IPS DF 19.7 (cell line): ENCODE measurements at places on chromosomes 7 and 10.

DNA sequence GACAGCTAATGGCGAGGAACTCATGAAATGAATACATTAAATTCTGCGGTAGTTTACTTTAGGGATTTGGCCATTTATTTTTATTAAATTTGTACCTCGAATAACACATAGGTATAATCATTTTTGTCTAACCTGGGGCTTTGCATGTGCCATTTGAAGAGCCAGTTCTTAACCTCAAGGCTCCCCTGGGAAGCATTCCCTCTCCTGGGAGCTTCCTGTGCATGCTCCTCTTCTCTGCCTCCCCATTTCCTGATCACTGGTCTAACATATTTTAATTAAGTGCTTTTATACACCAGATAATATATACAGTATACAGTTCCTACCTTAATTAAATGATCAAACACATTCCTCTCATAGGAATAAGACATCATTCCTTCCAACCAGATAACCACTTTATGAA, 183.9 kb upstream of the FZD1 start:
- no peak for DNase-seq

- DNase-seq = no peak
Measured at GRCh38 chr10:80552151-80552646, 14.5 kb downstream of the SH2D4B start.

- no peak for DNase-seq
Measured at GRCh38 chr7:95927756-95928155, 155.4 kb downstream of the DYNC1I1 start.

GRCh38 chr7:151550656-151551286, 31.1 kb upstream of the RHEB start:
- no peak for DNase-seq

- no peak for DNase-seq
Measured at GRCh38 chr10:30580241-30580640, 49.3 kb downstream of the LYZL2 start.

- no peak for DNase-seq
Measured at GRCh38 chr10:111724121-111724520, 459.4 kb downstream of the GPAM start.

GRCh38 chr10:131885391-131886165, 15.2 kb upstream of the PPP2R2D start:
- no peak for DNase-seq

GRCh38 chr7:95549818-95550529, 46.3 kb downstream of the PDK4 start:
- DNase-seq = no peak

- no peak for DNase-seq
Measured at GRCh38 chr10:504806-505205, 184.7 kb downstream of the DIP2C start.

DNA sequence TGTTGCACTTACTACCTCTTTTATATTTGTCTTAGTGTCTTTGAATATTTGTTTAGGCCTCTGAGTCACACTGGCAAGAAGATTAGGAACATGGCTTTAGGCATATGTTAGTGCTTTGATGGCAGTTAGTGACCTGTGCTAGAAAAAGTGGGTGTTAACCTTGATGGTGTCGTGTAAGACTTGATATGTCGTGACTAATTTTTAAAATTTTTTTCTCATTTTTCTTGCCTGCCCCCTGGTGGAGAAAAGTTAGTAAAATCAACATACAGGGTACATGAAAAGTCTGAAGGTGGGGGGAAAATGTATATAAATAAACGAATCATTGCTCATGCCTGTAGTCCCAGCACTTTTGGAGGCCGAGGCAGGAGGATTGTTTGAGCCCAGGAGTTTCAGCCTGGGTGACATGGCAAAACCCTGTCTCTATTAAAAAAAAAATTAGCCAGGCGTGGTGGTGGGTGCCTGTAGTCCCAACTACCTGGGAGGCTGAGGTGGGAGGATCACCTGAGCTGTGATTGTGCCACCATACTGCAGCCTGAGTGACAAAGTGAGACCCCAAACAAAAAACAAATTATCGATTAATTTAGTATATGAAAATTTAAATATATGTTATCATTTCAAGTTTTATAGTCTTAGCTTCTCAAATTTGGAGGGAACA, 44.6 kb downstream of the TAX1BP1 start:
- DNase-seq = peak; percentile 5

DNA sequence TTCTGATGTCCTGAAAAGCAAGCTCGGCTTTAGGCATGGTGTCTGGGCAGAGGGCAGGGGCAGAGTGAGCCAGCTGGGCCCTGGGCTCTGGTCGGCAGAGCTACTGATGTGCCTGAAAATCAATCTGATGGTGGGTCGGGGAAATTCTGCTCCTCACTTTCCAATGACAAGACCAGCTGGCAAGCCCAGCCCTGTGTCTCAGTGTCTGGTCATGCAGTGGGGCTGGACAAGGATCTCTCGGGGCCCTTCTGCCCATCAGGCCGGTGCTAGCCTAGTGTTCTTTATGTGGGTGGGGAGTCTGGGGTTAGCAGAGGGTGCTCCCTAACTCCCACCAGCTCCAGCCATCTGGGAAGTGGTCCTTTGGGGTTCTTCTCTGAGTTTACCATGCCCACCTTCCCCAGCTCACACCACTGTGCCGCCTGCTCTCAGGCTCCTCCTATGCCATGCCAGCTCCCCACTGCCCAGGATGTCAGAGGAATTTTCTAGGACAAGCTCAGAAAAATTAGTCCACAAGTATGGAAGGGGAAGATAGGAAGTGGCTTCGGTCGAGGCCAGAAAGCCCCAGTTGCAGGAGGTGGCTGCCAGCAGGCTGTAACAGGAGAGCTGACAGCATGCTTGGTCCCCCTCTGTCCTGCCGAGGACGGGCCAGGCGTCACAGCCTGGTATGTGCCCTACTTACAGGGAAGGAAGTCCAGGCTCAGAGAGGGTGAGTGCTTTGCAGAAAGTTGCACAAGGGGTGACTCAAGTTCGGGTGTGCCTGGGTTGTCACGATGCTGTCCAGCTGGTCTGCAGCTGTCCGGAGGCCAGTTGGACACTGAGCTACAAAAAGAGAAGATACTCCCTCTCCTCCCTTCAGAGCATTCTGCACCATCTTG, 135.2 kb downstream of the ADCY1 start:
- DNase-seq = no peak

DNA sequence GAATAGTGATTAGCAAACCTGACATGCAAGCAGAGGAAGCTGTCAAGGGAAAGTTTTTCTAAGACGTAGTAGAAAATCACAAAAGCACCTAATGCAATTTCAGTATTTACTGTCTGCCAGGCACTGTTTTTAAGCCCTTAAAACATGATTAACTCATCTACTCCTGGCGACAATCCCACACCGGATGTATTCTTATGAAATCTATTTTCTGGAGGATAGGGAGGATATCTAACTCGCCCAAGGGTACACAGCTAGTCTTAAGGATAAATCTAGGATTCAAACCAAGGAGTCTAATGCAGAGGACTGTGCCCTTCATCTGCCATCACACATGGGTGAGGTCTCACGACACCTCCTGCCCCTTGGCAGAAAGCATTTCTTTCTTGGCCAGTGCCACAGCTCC, 47.8 kb upstream of the FIGNL1 start:
- DNase-seq = no peak

DNA sequence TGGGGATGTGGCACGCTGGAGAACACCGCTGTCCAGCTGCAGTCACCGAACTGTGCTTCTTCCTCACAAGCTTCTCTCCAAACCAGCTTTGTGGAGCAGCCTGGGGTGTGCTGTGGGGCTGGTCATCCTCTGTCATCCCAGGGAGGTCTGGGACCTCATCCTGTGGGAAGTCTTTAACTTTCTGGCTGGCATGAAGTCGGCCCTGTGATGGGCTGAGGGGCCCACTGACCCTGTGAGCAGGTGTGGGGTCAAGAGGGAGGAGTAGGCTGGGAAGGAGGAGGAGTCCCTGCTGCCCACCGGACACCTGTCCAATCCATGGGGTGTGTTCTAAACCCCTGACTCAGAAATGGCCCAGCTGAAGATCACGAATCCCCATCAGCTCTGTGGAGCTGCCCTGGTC, 136.2 kb upstream of the SHH start:
- no peak for DNase-seq

GRCh38 chr10:6579904-6580278, at the start of gene PRKCQ:
Gene PRKCQ, minus strand, starts transcription at chr10:6580276. Its CDS starts 65,141 bp downstream, at chr10:6515135.
- DNase-seq = no peak

GRCh38 chr7:18626086-18626485, 130.5 kb downstream of the HDAC9 start:
- no peak for DNase-seq

GRCh38 chr10:132707121-132707775, 78.7 kb downstream of the NKX6-2 start:
- DNase-seq = no peak

DNA sequence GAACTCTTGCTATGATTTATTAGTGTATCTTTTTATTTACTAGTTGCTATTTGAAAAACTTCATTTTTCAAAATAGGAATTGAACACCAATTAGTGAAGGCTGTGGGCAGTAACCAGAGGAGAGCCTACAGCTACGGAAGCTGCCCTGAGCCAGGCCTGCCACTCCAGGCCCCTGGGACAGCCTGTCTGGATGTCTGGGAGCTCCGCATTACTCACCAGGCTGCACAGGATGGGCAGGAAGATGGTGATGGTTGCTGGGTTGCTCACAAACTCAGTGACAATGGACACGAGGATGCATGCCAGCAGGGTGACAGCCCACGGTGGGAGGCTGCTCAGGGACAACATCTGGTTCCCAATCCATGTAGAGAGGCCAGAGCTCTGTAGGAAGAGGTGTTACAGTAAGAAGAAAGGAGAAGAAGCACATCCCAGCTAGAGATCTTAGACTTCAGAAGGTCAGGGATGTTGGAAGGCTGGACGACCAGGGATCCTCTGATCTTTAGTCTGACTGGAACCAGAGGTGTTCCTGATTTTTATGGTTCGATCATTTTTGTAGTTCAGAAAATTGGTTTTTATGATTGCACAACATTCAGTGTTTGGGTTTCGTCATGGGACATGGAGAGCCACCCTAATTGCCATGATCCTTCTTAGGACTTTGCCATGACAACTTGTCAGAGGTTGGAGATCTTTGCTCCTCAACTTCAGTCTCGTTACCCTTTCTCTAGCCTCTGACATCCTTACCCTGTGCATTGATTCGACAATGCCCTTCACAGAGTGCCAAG, 23.2 kb downstream of the STMP1 start:
- no peak for DNase-seq

DNA sequence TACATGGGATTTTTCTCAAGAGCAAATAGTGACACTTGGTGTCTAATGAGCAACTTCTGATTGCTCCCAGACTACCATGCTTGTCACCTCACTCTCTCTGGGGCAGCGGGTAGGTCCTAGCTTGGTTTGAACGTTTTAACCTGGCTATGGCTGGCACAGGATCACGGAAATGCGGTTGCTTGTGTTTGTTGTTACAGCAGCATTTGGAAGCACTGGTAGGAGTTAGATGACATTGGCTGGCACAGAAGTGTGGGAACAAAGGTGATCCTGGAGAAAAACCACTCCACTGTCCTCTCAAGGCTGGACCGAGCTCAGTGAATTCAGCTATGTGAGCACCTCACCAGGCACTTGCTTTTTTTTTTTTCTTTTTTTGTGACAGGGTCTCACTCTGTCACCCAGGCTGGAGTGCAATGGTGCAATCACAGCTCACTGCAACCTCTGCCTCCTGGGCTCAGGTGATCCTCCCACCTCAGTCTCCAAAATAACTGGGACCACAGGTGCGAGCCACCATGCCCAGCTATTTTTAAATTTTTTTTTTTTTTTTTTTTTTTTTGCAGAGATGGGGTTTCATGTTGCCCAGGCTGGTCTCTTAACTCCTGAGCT, 3.5 kb upstream of the PFKFB3 start:
- no peak for DNase-seq

DNA sequence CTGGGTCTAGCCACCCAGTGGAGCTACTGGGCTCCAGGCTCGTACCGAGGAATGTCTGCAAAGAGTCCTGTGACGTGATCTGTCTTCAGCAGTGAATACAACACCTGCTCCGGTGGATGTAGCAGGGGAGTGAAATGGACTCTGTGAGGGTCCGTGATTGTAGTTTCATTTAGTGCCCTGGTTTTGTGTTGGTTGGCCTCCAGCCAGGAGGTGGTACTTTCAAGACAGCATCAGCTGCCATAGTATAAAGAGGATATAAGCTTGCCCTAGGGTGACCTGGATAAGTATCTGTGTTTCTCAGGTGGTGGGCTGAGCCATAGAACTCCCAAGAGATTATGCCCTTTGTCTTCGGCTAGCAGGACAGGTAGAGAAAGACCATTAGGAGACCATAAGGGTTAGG, 24.6 kb upstream of the WNT2 start:
- DNase-seq = no peak

GRCh38 chr10:86829472-86829871, 73.1 kb downstream of the BMPR1A start:
- no peak for DNase-seq

DNA sequence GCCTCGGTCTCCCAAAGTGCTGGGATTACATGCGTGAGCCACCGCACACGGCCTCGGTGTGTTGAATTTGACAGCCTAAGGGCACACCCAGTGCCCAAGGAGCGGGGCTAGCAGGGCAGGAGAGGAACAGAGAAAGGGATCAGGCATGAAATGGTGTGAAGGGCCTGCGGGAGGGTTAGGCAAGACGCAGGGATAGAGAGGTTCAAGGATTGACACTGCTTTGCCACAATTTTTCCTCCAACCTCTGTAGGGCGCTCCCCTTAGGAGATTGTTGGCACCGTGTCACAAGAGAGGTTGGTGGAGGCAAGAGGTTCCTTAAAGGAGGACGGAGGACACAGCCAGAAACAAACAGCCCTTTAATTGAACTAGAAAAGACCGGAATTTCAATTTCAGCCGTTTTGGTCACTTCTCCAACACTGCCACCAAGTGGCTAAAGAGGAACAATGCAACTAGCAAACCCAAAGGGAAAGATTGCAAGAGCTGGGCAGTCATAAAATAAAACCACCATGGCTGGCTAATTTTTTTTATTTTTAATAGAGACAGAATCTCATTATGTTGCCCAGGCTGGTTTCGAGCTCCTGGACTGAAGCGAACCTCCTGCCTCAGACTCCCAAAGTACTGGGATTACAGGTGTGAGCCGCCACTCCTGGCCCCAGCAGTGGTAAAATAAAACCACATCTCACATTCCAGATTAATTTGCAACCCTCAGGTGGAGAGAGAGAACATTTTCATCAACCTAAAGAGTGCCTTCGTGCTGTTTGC, 6.9 kb upstream of the CREB3L2 start:
- DNase-seq = no peak

DNA sequence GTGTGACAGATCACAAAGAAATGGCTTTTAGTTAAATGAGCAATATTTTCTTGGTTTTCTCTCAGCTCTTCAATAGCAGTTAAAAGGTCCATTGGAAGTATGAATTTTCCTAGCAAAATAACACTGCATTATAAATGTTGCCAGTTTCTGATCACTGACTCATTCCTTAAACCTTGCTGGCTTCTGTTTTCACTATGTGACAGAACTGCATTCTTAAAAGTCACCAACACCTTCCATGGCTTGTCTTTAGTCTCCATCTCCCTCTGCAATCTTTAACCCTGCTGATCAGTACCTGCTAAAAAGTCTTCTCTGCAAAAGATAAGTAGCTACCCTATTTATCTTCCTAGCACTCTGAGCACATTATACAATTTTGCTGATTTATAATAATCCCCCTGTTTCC, 405.0 kb upstream of the LRRN3 start:
- DNase-seq = no peak

GRCh38 chr10:59830601-59831259, 75.6 kb downstream of the CCDC6 start:
- DNase-seq = peak; percentile 45
